Urinary bladder (tissue), 4 donors: ENCODE measurements at places on chromosomes 5 and 9. TPM values are rescaled to one million over a fixed set of nuclear protein-coding genes. Genes with fewer than 3 reads are reported as not detected.

GRCh38 chr9:124134526-124134925 lies 123.0 kb downstream of the LHX2 start:
- no peak for DNase-seq

DNA sequence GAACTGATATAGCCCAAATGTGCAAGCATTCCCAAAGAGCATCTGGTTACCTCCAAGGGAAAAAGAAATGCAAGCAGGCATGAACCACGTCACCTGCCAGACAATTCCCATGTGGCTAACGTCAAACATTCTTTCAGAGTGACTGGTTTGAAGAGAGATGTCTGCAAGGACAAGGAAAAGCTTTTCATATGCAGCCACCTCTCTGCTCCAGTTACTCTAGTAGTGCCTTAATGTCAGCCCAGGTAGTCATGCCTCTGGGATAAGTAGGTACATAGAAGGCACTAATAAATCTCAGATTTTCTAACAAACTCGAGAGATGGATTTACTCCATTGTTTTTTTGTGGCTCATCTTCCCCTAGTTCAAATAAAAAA lies 96.8 kb upstream of the IFNK start:
- no peak for DNase-seq

DNA sequence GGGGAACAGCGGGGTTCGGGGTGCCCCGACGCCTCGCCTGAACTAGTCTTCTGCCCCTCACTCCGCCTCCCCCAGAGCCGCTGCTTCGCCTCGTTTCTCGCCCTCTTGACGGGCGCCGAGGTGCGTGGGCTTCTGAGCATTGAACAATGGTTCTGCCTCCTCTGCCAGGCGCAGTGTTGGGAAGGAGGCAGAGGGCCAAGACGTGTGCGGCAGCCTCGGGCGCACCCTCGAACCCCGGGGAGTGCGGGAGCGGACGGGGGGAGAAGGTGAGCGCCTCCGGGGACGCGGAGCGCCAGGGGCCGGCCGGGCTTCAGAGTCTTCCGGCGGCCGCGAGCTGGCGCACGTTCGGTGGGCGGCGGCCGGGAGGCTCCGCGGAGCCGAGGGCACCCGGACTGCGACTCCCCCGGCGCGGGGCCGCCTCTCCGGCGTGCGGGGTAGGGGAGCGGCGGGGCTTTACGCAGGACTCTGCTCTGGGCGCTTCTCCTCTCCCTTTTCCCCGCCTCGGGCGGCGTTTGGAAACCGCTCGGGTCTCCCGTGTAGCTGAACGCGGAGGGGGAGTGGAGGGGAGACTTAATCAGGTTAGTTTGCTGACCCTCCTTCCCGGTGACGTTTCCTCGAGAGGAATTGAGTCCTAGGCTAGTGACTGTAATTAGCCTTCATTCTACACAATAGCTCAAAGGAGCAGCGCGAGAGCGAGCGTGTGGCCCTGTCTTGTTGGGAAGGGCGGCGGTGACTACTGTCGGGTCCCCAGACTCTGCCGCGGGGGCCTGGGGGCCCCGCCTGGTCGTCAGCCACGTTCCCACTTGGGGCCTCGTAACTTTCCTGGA lies 1.1 kb downstream of the VLDLR start:
- peak; percentile 17 for DNase-seq

GRCh38 chr5:18099261-18099660 lies 465.0 kb downstream of the TAF11L14 start:
- no peak for DNase-seq

- no peak for DNase-seq
Measured at GRCh38 chr5:128667751-128668150, 129.7 kb upstream of the FBN2 start.

GRCh38 chr9:97766610-97767009 lies 69.5 kb upstream of the XPA start:
- no peak for DNase-seq

GRCh38 chr9:113461285-113461684 lies 2.2 kb upstream of the RGS3 start:
- no peak for DNase-seq

- DNase-seq, result no peak
Measured at GRCh38 chr5:150625164-150625535, 15.3 kb upstream of the SYNPO start.

DNA sequence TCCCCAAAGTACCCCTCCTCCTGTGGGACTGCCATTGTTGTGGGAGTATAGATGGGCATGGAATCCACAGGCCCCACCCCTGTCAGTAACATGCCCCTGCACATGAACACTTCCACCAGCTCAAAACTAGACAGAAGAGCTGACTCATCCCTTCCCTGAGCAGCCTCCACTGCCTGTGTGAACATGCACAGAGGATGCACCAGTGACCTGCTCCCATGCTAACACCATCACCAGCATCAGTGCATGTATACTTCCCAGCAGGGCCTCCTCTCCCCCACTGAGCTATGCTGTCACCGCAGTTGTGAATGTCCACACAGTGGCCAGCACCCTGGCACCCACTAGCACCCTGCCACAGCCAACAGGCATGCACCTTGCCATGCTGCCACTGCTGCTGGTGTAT lies 939.8 kb downstream of the EFNA5 start:
- DNase-seq, result no peak

DNA sequence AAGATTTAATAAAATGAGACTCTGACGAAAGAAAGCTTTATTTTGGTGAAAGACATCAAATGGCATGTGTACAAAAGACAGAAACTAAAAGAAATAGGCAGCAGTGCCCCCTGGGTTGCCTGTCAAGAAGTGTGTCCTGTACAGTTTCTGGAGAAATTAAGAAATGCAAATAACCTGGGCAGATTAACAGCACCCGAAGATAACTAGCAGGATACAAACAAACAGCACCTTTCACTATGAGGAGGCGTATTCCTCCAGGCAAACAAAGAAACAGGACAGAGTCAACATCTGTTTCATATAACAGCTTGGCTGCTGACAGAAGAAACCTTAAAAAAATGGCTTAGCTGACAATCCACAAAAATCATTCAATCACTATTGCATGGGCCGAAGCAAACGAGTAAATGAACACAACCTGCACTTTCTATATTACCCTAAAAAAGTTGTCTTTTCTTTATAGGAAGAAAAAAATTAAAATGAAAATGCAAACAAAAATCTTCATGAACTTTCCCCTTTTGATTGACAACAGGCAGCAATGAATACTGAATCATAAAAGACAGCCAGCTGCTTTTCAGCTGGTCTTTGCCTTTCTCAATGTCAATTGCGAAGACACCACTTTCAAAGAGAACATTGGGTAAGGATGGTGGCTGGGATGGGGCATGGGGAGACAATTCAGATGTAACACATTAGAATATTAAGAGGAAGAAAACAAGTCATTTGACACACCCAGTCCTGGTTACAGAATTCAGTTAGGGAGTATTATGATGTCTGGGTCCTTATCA lies 162.1 kb downstream of the ARL15 start:
- DNase-seq, result no peak

DNA sequence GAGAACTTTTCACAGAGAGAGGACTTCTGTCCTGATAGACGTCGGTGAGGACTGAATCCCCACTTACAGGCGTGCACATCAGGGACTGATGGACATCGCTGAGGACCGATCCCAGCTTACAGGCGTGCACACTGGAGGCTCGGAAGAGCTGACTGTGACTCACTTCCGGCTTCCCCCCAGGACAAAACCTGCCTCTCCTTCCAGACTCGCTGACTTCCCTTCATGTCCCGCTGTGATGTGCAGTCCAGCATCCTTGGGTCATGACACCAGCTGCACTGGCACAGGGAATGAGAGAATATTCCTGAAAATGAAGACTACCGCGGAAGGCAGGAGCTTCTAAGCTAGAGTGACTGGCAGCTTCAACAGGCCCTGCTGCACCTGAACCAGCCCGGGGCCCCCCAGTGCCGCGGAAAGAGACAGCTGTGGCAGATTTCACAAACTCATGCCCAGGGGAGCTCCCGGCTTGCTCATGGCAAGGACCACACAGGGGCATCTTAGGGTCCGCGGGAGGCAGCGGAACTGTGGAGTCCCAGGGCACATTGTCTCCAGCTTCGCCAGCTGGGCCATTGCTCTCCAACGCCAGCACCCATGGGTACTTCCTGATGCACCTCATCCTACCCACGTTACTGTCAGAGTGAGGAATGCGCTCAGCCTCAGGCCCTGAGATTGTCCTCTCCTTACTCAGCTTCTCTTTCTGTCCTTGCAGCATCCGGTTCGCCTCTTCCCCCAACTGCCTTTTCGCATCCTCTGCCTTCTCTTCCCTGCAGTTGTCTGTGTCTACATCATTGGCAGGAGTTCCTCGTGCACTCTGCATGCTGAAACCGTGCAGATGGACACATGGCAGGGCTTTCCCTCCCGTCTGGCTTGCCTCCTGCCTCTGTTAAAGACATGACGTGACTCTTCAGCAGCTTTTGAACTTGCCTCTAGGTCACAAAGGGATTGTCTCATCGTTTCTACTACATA lies 29.5 kb downstream of the SURF6 start:
- DNase-seq, result no peak

GRCh38 chr5:132386644-132387286 lies 17.3 kb downstream of the SLC22A5 start:
- DNase-seq, result no peak

DNA sequence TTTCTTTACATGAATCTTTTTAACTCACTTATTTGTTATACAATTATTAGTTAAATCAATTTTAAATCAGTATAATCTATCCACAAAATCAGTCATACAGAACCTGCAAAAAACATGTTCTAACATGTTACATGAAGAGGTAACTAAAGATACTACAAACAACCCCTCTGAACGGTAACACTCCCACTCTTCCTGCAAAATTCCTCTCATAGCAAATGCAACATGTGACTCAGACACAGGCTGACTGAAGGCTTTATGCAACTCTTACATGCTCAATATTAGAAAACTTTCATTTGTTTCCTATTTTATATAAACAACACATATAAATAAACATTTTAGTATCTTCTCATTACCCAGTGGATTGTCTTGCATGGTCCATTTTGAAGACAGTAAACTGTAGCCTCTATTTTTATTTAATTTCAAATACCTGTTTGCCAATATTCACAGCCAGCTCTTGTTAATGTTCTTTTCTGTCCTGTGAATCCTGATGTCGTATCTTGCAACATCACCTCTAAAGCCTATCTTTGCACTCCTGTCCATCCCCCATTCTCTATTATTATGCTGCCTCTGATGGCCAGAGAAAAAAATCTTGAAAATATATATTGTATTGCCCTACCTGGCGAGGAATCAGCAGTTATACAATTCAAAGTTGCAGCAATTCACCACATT lies 100.5 kb upstream of the CCDC152 start:
- no peak for DNase-seq

DNA sequence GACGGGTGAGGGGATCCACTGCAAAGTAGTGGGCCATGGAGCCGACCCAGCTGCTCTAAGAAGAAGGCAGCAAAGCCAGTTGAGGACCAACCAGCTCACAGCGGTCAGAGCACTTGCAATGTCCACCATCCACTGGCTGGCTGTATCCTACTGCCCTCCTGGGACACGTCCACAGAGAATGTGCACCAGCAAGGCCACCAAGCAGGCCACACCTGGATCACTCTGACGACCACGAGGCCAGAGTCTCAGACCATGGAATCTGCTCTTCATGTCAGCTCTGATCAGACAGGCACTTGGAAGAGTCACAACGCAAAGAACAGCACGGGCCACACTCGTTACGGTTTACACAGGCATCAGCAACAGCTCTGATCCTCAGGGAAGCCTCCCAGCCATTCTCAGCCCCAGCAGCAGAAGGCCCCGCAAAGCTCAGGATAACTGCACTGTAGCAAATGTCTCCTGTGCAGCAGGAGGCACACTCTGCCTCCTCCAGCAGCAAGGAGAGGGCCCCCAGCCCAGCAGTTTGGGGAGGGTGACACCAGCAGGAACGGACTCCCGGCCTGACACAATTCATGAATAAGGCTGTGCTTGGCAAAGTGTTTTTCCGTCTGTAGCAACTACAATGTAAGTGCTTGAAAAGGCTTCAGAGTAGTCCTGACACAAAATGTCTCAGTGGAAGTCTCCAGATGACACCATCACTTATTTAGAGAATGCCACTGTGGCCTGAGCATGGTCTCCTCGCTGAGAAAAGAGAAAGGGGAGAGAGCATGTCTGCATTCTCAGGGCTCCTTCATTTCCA lies 15.7 kb downstream of the SEMA4D start:
- no peak for DNase-seq

DNA sequence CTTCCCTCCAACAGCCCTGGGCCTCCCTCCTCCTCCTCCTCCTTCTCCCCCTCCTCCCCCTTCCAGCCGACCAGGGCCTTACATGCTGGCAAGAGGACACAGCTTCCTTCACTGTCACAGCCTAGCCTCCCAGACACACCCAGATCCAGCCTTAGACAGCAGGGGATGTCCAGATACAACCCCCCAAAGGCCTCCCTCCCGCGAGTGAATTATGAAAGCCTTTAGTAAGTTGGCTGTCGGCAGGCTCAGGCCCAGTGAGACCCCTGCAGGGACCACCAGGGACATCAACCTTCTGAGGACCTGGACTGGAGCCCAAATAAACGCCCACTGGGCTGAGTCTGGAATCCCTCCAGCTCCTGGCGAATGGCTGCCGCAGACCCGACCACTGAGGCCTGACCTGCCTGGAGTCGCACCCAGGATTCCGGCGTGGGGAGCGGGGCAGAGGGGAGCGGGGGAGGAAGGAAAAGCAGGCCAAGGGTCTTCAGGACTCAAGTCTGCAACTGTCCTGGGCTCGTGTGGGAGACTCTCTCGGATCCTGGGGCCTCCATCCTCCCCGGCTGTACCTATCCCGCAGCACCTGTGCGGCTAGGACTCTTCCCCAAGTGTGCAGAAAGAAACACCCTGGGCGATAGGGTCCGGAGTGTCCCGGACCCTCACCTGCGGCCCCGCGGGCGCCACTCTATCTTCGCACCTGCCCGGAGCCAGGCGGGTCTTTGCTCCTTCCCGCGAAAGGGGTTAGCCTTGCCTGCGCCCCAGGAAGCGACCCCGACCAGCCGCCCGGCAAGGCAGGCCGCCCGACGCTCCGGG lies 705 bp downstream of the SEPTIN8 start:
- no peak for DNase-seq

The SCGB3A1 gene
- not detected for total RNA-seq

The CDH10 gene
- 1.5 TPM for total RNA-seq

The FOXD4L5 gene
- 0.05 TPM for total RNA-seq

The HACD4 gene
- total RNA-seq, result 14.5 TPM

The CAMK4 gene
- 30.9 TPM for total RNA-seq

The TLR4 gene
- total RNA-seq, result 24.1 TPM

The PRR16 gene
- 7.6 TPM for total RNA-seq

The RABGAP1 gene
- total RNA-seq, result 134 TPM

The CDKN2A gene
- total RNA-seq, result 0.85 TPM

The CCL28 gene
- total RNA-seq, result 1.4 TPM

The OCLN gene
- 18.2 TPM for total RNA-seq
